ENCODE measurements at places on chromosomes 5 and 9.
A peak's percentile ranks its signal among the peaks of the same experiment; 100 is the strongest.

DNA sequence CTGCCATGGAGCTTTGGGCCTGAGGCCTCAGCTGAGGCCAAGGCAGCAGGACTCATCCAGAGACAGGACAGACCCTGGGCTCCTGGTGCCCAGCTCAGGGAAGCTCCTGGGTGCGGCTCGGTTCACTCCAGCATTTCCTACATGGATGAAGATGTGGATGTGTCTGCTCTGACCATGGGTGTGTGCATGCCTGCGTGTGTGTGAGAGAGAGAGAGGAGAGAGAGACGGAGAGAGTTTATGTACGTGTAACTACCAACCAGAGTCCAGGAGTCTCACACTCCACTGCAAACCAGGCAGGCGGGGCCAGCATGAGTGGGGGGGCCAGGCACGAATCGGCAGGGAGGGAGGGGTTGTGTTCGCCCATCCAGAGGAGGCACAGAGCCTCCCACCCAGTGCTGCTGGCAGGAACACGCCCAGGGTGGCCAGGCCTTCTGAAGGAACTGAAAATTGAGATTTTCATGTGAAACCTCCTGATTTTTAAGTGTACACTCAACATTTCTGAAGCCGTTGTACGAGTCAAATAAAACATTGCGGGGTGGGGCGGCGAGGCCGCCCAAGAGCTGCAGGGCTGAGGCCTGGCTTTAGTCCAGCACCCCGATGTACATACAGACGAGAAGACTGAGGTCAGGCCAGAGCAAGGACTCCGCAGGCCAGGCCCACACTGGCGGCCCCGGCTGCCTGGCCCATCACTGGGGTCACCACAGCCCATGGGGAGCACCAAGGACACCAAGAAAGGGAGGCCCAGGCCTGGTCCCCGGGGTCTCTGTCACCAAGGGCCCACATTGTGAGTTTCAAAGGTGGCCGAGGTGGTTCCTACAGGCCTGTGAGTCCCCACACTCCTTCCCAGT, 88.7 kb downstream of the ADAMTS2 start:
- no peak for DNase-seq

GRCh38 chr9:89746385-89747116, 141.7 kb downstream of the GADD45G start:
- peak; percentile 61 for DNase-seq

- peak; percentile 54 for DNase-seq
Observed at GRCh38 chr5:93675460-93676450, 65.6 kb downstream of the POU5F2 start.

DNA sequence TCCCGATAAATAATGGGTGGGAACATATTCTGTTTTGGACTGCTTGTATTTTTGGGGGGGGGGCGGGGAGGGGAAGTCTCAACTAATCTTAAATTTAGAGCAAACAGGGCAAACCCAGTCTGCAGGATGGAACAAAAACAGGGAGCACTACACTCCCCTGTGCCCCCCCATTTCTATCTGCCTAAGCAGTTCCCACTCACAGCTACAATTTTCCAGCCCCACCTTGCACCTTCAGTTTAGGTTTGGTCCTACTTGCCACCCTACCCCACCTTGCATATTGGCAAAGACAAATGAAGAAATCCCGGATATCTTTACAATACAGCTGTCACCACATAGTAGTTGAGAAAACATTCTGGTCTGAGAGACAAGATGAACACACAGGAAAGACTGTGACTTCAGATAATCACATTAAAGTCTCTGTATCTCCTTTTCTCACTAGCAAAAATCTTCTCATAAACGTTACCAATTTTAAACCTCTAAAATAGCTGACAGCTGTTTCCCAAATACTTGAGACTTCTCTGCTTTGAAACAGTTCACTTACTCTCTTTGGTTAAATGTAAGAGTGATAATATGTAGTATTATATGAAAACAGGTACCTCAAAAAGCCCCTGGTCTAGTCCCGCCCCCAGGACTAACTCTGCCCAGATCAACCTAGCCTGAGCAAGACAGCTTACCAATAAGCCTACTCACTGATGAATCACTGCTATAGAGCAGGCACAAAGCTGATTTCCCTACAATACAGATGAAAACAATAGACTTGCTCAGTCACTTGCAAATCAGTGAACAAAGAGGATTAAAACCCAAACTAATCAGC, 5.2 kb upstream of the RAPGEF6 start:
- DNase-seq: no peak

DNA sequence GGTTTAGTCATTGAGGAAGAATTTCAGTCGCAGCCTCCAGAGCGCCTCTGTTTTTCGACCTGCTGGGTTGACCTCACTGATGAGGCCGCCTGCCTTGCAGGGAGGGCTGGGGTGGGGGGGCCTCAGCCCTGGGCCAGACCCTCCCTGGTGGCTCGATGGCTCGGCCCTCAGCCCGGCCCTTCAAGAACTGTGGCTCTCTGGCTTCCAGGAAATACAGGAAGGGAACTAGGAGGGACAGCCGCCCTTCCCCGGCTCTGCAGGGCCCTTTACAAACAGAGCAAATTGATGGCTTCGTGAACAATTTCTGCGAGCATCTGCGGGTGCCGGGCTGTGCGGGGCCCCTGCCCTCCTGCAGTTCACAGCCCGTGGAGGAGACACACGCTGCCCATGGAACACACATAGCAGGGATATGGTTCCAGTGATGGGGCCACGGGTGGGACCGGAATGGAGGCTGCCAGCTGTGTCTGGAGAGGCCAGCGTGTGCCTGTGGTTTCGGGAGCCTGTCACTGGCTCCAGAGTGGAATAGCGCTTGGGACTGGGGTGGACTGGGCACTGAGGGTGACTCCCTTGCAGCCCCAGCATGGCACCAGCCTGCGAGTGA, 39.6 kb downstream of the COL5A1 start:
- no peak for DNase-seq

GRCh38 chr9:102631559-102631958, 363.6 kb upstream of the CYLC2 start:
- no peak for DNase-seq
